AG08395 (cell line): ENCODE measurements at places on chromosomes 7 and 10.

- no peak for DNase-seq
Measured at GRCh38 chr7:75756206-75756990, 15.6 kb downstream of the CCL26 start.

- no peak for DNase-seq
Measured at GRCh38 chr7:138657854-138658386, 43.2 kb downstream of the SVOPL start.

DNA sequence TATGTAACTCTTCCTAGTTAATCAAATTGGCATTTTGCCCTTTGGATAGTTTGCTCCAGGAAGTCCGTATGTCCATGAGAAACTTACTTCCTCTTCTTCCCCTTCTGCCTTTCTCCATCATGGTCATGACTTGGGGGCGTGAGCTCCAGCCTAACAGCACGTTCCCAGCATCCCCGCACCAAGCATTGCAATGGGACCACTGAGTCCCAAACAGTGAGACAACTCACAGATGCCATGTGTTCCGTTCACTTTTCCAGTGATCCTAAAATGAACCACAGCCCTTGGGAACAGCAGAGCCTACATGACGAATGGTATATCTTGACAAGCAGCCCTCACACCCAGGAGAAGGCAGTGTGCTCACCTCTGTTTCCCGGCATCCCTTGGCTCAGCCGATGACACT, 10.7 kb downstream of the BTBD16 start:
- no peak for DNase-seq

GRCh38 chr7:128937647-128938543, at the start of gene IRF5:
TSS of gene IRF5 (plus strand) at chr7:128937927. CDS start at chr7:128942082, 4,155 bp downstream.
- no peak for DNase-seq

DNA sequence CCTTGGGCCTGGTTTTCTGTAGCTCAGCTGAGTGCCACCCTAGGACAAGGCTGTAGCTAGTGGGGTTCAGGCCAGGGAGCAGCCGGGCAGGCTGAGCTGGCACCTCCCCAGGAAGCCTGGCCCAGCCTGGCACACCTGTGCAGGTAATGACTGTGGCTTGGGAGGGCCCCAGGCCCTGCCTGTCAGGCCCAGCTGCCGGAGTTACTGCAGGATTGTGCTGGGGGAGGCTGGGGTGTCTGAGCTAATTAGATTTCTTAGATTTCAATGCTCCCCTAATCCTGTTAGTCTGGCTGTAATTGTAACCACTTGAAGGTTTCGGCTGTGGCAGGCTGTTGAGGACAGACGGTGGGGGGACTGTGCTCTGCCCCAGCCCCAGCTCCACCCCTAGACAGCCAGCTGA, 6.0 kb downstream of the ZMIZ1 start:
- DNase-seq, result no peak

GRCh38 chr7:83546586-83546985, 102.4 kb downstream of the SEMA3E start:
- no peak for DNase-seq

DNA sequence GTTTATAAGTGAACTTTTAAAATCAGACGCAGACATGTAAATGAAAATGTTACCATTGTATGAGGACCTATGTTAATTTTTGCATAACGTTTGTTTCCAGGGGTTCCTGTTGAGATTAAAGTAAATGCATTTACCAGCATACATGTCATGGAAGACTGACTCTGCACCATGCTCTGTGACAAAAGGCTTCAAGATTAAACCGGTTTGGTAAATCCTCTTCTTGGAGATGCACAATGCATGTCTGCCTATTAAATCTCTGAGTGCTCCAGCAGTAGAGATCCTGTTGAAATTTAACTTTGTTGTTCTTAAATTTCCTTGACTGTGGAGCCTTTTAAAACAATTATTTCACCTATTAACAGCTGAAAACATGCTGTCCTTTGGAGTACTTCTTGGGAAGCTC, 36.5 kb upstream of the JAZF1 start:
- no peak for DNase-seq

GRCh38 chr7:135098391-135098790, 49.5 kb upstream of the TMEM140 start:
- DNase-seq, result no peak

- DNase-seq, result peak; percentile 23
Measured at GRCh38 chr10:58385784-58386112, 538 bp downstream of the TFAM start.

- DNase-seq, result peak; percentile 62
Measured at GRCh38 chr10:35447693-35448407, 111.5 kb downstream of the CCNY start.

GRCh38 chr10:76902949-76903348, 734.7 kb downstream of the KCNMA1 start:
- DNase-seq, result no peak

DNA sequence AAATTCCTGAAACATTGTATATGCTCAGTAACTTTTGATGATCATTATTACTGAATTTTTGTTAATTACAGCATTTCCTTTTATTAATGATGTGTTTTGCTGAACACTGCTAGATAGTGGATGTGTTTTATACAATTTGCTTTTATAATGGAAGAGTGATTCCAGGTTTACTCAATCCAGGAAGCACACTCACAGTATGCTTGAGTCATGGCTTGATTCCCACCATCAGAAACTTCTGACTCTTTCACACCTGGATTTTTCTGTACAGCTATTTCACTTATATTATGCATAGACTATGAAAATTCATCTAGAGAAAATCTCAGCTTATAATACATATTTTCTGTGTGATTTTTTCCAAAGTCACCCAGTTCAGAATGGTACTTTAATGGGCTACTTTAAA, 1040.9 kb downstream of the GRM8 start:
- DNase-seq, result no peak

GRCh38 chr10:85916286-85916685, 450.3 kb downstream of the GRID1 start:
- DNase-seq, result no peak

DNA sequence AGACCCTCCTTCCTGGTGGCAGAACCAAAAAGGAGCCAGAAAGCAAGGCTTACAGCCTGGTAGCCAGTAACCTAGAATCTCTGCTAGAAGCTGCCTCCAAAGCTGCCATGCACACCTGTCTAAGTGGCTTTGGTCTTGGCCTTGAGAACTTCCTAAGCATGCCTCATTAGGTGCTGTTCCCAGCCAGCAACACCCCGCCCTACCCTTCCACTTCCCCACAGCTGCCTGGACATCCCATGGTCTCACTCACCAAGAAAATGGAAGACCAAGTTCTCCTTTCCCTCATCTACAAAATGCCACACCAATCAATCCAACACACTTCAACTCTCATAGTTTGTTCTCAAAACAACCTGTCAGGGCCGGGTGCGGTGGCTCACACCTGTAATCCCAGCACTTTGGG, 4.2 kb downstream of the PSAP start:
- no peak for DNase-seq

GRCh38 chr10:17751781-17752445, at the start of gene TMEM236:
TSS of gene TMEM236 (plus strand) at chr10:17752201. CDS start at chr10:17752296, 95 bp downstream.
- no peak for DNase-seq

GRCh38 chr7:7563269-7563668, 3.4 kb upstream of the MIOS start:
- DNase-seq, result no peak

GRCh38 chr7:106717955-106718871, 57.3 kb upstream of the CCDC71L start:
- DNase-seq, result peak; percentile 91

GRCh38 chr10:20744821-20745220, 152.3 kb downstream of the NEBL start:
- DNase-seq, result no peak

GRCh38 chr7:43076189-43076605, 36.2 kb upstream of the HECW1 start:
- peak; percentile 4 for DNase-seq

DNA sequence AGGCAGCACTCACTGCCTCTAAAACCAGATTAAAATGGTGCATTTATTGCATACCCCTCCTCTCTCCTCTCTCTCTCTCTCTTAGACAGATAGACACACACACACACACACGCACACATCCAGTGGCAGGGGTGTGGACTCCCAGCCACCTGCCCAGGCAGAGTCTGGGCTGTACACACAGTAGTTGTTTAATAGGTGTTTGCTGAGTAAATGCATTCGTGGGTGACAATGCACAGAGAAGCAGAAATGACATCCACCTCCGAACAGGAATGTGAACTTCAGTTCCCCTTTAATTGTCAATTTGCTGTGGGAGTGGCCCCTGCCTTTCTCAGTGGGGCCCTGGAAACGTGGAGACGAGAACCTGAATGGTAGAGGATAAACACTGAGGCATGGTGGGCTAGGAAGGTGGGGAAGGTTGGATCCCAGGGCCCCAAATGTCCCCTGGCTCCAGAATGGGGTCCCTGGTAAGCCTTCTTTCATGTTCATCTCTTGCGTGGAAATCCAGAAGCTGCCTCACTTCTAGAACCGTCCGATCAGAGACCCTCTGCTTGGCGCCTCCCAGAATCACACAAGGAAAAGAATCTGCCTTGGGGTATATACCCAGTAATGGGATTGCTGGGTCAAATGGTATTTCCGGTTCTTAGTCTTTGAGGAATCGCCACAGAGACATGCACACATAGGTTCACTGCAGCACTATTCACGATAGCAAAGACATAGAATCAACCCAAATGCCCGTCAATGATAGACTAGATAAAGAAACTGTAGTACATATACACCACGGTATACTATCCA, 58.5 kb upstream of the ECHDC3 start:
- DNase-seq, result no peak

GRCh38 chr10:17001297-17001744, 128.3 kb downstream of the CUBN start:
- DNase-seq, result no peak
